ENCODE measurements at places on chromosomes 5 and 9. TPM values are rescaled to one million over a fixed set of nuclear protein-coding genes. Genes with fewer than 3 reads are reported as not detected.

Gene BAAT
- total RNA-seq, result not detected

Gene GKAP1
- total RNA-seq, result 22.3 TPM

Gene CREBRF
- total RNA-seq, result 30.2 TPM

Gene FGFR4
- 53.2 TPM for total RNA-seq

GRCh38 chr5:112270299-112271293, 148.5 kb downstream of the EPB41L4A start:
- no peak for DNase-seq

GRCh38 chr5:131459216-131459615, 175.8 kb downstream of the RAPGEF6 start:
- no peak for DNase-seq

- DNase-seq, result no peak
These were observed 172.6 kb downstream of the FGF18 start for GRCh38 chr5:171592076-171592475.

DNA sequence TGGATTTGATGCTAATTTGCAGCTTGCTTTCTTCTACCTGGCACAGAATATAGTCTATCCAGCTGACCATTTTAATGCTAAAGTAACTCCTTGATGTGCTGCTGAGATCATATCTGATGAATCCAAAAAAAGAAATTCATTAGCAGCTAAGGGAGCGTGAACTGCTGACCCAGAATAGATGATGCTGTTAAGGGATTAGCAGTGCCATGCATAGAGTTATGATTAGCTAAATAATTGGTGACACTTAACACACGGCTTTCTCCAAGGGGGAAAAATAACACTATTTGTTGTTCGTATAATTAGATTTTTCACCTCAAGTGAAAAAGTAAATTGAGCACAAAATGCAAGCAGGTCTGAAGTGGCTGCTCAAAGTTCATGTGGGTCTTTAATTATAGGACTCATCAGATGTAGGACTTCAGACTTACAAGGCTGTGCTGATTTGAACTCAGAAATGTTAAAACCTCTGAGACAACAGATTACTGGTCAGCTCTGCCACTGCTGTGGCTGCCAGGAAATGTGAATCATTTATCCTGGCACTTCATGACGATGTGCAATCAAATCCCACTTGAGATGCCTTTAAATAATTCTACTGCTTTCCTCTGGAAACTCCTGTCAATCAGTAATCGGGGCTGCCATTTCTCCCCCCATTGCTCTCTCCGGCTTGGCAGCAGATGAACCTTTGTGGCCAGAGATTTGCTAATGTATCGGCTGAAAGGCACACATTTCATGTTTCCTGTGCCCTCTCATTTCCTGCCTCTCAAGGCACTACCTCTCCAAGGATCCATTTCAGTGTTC, 291.6 kb upstream of the C9orf72 start:
- no peak for DNase-seq

DNA sequence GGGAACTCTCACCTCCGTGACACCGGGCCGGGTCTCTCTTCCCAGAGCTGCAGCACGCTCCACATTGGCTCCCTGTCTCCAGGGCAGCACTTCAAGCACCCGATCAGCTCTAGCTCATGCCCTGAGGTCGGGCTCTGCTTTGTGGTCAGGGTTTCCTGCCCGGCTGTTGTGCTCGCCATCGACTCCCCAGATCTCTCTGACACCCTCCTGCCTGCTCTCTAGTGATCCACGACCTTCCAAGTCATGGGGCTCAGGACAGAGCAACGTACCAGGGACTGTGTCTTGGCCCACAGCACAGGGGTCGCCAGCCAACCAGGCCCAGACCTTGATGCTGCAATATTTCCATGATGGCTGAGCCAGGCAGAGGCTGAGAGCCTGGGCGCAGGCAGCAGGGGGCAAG, 45.1 kb downstream of the PRRT1B start:
- DNase-seq, result peak; percentile 40

DNA sequence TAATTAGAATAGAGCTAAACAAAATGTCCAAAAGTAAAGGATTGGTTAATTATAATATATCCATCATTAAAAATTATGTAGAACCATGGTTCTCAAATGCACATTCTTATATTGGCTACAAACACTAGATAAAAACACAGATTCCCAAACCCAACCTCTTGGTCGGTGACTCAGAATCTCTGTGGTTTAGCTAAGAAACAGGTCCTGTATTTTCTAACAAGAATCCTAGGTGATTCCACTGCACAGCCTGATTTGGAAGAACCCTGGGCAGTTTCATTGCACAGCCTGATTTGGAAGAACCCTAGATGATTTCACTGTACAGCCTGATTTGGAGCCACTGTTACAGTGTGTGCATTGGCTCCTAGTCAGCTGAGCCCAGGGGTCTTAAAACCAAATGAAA, 67.9 kb downstream of the KIAA1958 start:
- no peak for DNase-seq

- no peak for DNase-seq
These were observed 34.4 kb downstream of the INSYN2B start for GRCh38 chr5:169945831-169946261.

DNA sequence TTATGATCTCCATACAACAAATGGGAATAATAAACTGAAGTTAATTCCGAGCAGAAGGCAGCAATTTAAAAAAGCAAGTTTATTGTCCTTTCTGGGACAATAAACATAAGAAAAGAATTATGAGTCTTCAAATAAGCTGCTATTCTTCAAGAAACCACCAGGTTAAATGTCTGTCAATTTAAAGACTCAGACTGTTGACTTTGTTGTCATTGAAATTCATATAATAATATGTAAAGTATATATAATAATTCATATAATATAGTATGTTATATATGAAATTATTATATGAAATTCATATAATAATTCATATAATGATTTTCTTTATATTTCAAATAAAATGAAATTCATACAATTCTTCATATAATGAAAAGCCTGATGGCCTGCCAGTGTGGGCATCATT, 497.5 kb upstream of the RGMB start:
- no peak for DNase-seq

GRCh38 chr5:110769000-110769681, 30.3 kb downstream of the SLC25A46 start:
- no peak for DNase-seq

DNA sequence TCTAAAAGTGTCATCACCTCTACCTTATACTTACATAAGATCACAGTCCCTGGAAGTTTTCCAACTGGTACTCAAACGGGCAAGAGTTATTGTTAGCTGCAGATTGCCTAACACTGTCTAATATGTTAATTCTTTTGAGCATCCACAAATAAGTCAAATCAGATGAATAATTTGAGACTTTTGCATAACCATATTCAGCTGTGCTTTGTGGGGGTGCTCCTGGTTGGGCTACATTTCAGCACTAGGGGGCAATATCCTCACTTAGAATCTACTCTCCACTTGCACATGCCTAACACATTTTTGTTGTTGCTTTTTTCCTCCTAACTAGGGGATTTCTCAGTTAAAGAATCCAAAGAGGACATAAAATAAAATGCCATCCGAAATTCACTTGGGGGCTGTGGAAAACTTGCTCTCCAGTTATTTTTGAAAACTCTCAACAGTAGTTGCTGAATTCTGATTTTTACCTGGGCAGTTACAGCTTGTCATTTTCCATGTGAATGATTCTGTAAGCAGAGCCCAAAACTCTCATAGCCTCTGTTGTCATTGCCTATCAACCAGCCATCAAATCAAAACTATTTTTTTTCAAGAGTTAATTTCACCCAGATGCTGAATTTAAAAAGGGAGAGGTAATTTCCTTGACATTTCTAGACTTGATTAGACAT, 71.5 kb downstream of the TRIM36 start:
- DNase-seq, result no peak

- no peak for DNase-seq
These were observed 48.5 kb upstream of the ANKH start for GRCh38 chr5:14920121-14920520.

GRCh38 chr9:92033307-92033706, 81.9 kb downstream of the SPTLC1 start:
- DNase-seq, result no peak

GRCh38 chr9:96509026-96509425, 59.1 kb downstream of the HABP4 start:
- no peak for DNase-seq

- DNase-seq, result no peak
These were observed 1119.0 kb upstream of the CDH10 start for GRCh38 chr5:25763781-25764180.

- DNase-seq, result no peak
These were observed 1574.5 kb upstream of the WWC1 start for GRCh38 chr5:166716856-166717492.

DNA sequence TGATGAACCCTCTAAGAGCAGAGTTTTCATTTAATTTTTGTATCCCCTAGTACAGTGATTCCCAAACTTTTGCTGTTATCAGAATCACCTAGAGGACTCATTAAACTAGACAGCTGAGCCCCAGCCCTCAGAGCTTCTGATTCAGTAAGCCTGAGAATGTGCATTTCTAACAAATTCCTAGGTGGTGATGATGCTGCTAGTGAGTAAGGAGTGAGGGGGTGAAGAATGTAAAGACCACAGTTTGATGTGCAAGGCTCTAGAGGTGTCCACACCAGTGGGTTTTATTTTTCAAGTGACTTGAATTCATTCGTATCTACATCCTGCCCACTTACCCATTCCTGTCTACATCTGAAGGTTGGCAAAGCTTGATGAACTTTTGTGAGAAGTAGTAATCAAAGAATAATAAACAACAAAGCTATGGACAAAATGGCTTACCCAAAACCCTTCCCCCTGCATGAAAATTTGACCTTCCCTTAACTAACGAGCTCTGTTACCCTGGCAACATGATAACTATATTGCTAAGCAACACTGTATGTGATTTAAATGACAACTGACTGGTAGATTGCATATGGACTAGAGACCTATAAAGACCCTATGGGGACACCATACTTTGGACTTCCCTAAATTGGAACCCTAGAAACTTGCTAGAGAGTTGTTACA, 35.2 kb downstream of the DTWD2 start:
- no peak for DNase-seq

DNA sequence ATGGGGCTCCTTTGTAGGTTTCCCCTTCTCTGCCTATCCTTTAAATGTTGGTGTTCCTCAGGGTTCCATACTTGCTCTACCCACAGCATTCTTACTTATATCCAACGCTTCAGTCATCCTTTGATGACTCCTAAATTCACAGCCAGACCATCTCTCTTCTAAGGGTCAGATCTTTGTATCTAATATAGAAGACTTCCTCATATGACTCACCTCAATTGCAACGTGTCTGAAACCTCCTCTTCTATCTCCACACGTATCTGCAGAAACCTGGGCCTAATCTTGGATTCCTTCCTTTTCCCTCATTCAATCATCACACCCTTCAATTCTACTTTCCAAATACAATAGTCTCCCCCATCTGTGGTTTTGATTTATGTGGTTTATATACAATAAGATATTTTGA, 68.3 kb downstream of the HMGCR start:
- DNase-seq, result no peak
